ENCODE measurements at places on chromosomes 1 and 21. TPM values are rescaled to one million over a fixed set of nuclear protein-coding genes. Genes with fewer than 3 reads are reported as not detected.
A peak's percentile ranks its signal among the peaks of the same experiment; 100 is the strongest.

DNA sequence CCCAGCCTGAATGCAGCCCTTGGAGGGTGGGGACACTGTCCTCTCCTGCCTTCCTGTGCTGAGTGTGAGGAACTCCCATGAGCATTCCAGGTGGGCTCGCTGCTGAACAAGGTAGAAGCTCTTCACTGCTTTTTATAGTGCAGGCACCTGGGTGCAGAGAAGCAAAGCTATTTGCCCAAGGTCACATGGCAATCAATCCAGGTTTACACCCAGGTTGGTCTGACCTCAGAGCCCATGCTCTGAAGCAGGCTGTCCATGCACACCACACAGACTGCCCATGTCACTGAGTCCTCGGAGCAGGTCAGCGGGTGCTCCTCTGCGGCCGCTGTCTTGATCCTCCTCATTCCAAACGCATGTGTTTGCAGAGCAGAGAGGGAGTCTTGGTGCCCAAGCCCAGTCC is 323.4 kb upstream of the VAMP3 start:
- DNase-seq = no peak

Gene ZNF670
- total RNA-seq = 4.5 TPM

- DNase-seq = peak; percentile 61
Observed at GRCh38 chr1:203584035-203584434, 42.6 kb upstream of the ATP2B4 start.

DNA sequence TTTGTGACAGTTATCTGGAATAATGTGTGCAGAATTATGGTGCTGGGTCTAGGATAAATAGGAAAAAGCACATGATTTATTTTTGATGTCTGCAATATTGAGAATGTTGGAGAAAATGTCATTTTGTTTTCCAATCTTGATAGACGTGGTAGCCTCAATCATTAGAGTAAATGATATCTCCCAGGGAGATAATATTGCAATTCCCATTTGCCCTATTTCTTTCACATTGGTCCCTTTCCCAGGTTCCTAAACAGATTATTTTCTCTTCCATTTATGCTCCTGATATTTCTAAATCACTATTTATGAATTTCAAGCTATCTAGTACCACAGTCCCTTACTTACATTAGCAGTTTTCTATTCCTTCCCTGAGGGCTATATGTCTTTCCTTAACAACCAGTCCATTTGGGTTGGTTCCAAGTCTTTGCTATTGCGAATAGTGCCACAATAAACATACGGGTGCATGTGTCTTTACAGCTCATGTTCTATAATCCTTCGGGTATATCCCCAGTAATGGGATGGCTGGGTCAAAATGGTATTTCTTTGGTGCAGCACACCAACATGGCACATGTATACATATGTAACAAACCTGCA is 447.3 kb downstream of the PLA2G4A start:
- no peak for DNase-seq

GRCh38 chr1:60133000-60133673 is 59.6 kb upstream of the C1orf87 start:
- peak; percentile 50 for DNase-seq

- DNase-seq = peak; percentile 93
Observed at GRCh38 chr1:111227851-111228747, 586 bp downstream of the CHI3L2 start.

DNA sequence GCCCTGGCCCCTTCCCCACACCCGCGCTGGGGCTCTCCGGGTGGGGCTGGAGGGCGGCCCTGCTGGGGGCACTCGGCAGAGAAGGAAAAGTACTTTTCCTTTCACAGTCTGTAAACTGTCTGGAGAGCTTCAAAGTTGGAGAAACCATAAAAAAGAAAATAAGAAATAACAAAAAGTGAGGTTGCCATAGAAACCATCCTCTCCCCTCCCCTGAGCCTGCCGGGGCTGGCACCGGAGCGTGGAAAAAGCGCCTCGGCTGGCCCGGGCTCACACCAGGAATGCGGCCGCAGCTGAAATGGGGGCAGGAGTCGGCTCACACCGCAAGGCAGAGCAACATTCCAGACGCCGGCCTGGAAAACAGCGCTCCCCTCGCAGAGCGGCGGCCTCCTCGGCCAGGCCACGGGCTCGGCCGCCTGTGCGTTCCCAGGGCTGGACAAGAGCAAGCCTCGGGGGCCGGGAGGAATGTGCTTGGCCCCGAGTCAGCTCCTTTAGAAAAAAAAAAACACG is 69.2 kb downstream of the MORN1 start:
- peak; percentile 80 for DNase-seq

Gene KRTAP19-3
- not detected for total RNA-seq

Gene SIK1
- 0.83 TPM for total RNA-seq

DNA sequence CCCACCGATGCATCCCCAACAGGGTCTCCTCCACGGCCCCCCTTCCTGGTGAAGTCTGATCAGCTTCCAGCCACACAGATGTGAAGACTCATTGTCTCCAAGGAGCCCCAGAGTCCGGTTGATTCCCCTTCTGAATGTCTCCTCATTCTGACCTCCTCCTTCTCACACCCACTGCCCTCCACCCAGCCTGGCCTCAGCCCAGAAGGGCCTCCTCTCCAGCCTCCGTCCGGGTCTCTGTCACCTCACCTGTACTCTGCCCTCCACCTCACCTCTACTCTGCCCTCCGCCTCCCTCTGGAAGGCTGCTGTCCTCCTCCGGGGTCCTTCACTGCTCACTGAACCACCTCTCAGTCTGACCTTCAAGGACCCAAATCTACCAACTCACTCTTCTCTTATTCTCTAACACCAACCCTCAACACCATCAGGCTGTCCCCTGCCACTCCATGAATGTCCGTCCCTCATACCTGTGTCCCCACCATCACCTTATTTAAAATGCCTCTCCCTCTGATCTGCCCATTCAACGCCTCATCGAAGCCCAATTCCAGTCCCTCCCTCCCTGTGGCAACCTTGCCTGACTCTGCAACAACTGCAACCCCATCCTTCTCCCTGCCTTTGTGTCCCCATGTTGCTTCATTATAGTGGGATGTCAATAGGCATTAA is 201.2 kb downstream of the TOMM20 start:
- no peak for DNase-seq

Gene FYB2
- total RNA-seq = not detected

GRCh38 chr1:15432324-15432723 is 5.9 kb upstream of the CTRC start:
- DNase-seq = no peak

Gene CPTP
- total RNA-seq = 3.1 TPM

Data from IMR-90 (cell line).